NCI-H2029 treated with DMSO at 0.1 percent for 48 hours (cell line): ENCODE measurements at places on chromosomes 3 and 15.

DNA sequence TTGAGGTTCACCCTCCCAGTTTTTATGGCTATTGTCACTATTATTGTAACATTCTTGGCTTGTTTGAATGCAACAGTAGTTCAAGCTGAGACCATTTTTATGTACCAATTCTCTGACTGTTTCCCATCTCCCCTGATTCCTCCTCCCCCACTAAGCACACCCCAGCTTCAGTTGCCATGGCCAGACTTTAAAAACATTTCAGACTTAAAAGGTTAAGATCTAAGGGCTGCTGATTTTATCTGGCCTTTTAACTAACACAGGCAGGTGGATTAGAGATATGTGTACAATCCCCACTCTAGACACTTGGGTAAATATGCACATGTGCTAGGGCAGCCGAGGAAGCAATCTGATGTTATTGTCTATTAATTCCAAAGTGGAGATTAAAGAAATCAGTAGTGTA lies 386.3 kb upstream of the NR2F2 start:
- peak; percentile 13 for DNase-seq

DNA sequence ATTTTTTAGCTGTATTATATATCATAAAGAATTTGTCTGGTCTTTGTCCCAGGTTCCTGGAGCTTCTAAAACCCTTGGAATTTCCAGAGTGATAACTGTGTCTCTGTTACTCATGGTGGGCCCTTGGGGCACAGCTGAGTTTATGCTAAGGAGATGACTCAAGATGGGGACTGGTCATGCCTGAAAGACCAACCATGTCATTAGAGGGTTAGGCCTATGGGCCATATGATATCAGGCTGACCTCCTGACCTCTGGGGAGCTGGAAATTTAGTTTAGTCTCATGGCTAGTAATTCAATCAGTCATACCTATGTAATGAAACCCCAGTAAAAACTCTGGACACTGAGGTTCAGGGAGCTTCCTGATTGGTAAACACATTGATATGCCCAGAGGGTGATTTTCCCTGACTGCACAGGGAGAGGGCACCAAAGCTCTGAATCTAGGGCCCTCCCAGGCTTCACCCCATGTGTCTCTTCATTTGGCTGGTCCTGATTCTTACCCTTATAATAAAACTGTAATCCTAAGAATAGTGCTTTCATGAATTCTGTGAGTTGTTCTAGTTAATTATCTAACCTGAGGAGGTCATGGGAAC lies 69.6 kb downstream of the EEFSEC start:
- no peak for DNase-seq

- DNase-seq, result no peak
Observed at GRCh38 chr15:68435966-68436365, 4.0 kb upstream of the ITGA11 start.

GRCh38 chr15:100761290-100761935 lies 118.2 kb upstream of the ALDH1A3 start:
- no peak for DNase-seq

GRCh38 chr15:38864827-38865581 lies 300.4 kb upstream of the RASGRP1 start:
- no peak for DNase-seq

DNA sequence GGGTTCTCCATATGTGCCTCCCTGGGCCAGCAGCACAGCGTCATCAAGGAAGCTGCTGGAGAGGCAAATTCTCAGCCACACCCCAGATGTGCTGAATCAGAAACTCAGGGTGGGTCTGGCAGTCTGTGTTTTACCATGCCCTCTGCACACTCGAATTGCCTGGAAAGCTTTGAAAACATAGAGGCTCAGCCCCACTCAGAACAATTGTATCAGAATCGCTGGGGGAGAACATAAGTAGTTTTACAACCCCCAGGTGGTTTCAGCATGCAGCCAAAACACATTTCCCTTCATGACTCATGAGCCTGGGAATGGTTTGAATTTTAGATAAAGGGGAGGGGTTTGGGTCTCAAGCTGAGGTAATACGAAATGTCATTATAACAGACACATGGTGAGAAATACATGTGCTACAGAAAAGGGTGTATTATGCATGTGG lies 9.6 kb downstream of the TGM4 start:
- no peak for DNase-seq

GRCh38 chr3:76107935-76108570 lies 322.7 kb upstream of the ZNF717 start:
- DNase-seq, result no peak
